Body of pancreas (tissue), 4 donors: ENCODE measurements at places on chromosomes 7 and 10. TPM values are rescaled to one million over a fixed set of nuclear protein-coding genes. Genes with fewer than 3 reads are reported as not detected.

The OR2A7 gene
- 4.9 TPM for total RNA-seq

The CALML3 gene
- not detected for total RNA-seq

The WDFY4 gene
- total RNA-seq = 0.66 TPM

The ZNF33A gene
- 20.4 TPM for total RNA-seq

The AKR1B15 gene
- 0.52 TPM for total RNA-seq

The VTI1A gene
- 28.3 TPM for total RNA-seq

The SORCS1 gene
- total RNA-seq = 6.0 TPM

DNA sequence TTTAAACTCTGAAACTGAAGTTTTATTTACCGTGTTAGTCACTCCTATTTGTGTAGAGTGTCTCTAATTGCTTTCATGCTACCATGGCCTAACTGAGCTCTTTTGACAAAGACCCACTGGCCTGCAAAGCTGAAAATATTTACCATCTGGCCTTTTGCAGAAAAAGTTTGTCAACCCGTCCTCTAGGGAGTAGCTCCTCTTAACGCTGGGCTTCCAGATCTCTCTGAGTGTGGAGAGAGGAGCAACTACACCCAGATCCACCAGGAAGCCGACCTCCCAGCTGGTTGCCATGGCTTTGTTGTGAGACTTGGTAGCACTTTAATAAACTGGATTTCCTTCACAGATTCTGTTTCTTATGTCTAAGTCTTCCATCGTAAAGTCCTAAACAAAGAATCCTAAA, 4.2 kb upstream of the C10orf71 start:
- no peaks in the 10 kb centered on the region for H3K27me3 ChIP-seq
- peaks cover 15% of the 10 kb centered on the region for H3K4me1 ChIP-seq
- H3K36me3 ChIP-seq = no peaks in the 10 kb centered on the region
- H3K4me3 ChIP-seq = no peak overlapping the region
- no peak overlapping the region for H3K27ac ChIP-seq

DNA sequence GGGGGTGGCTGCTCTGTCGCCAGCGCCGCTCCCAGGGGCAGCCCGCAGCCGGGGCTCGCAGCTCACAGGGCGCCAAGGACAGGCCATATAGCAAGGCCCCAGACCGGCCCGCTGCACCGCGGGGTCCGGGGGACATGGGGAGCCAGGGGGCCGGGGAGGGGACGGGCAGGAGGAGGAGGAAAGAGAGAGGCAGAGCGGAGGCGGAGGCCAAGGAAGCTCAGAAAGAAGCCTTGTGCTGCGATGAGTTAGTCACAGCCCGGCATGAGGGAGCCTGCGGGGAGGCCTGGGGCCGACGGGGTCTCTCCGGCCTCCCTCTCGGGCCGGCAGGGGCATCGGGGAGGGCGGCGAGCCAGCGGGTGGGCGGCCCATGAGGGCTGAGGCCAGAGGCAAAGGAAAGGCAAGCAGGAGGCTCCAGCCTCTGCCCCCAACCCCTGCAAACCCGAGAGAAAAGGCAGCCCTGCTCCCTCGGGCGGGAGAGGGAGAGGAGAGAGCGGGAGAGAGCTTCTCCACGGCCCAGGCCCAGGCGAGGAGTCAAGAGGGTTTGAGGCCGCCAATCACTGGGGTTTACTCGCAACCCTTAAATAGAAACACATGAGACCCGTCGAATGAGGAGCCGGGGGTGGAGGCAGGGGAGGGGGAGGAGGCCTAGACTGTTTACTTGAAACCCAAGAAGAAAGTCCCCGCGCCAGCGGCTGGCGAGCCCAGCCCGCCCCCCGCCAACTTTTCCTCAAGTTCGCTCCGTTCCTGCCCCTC, 167.9 kb downstream of the NEURL1 start:
- no peaks in the 10 kb centered on the region for H3K27me3 ChIP-seq
- no peak for DNase-seq

GRCh38 chr10:131931981-131932380, 31.2 kb downstream of the PPP2R2D start:
- H3K4me3 ChIP-seq = no peak overlapping the region
- H3K4me1 ChIP-seq = peaks cover 57% of the 10 kb centered on the region
- no peaks in the 10 kb centered on the region for H3K36me3 ChIP-seq
- no peak for DNase-seq

GRCh38 chr10:420154-421121, 269.0 kb downstream of the DIP2C start:
- H3K4me3 ChIP-seq = no peak overlapping the region
- H3K36me3 ChIP-seq = no peaks in the 10 kb centered on the region
- DNase-seq = no peak
- no peaks in the 10 kb centered on the region for H3K4me1 ChIP-seq

GRCh38 chr10:128263891-128264688, 137.9 kb upstream of the MKI67 start:
- DNase-seq = peak; percentile 72
- H3K27ac ChIP-seq = no peak overlapping the region
- no peak overlapping the region for H3K4me3 ChIP-seq
- H3K36me3 ChIP-seq = no peaks in the 10 kb centered on the region
- H3K4me1 ChIP-seq = no peaks in the 10 kb centered on the region
- H3K27me3 ChIP-seq = no peaks in the 10 kb centered on the region

- no peak overlapping the region for H3K27ac ChIP-seq
- H3K36me3 ChIP-seq = no peaks in the 10 kb centered on the region
- no peaks in the 10 kb centered on the region for H3K27me3 ChIP-seq
- H3K4me1 ChIP-seq = peaks cover 11% of the 10 kb centered on the region
- H3K4me3 ChIP-seq = no peak overlapping the region
- no peak for DNase-seq
These were observed 250.2 kb downstream of the ELFN1 start for GRCh38 chr7:1920266-1920681.

- H3K27me3 ChIP-seq = no peaks in the 10 kb centered on the region
- no peak overlapping the region for H3K4me3 ChIP-seq
- H3K27ac ChIP-seq = no peak overlapping the region
- H3K36me3 ChIP-seq = no peaks in the 10 kb centered on the region
- DNase-seq = no peak
These were observed 19.4 kb downstream of the LDB3 start for GRCh38 chr10:86687750-86688149.

- H3K36me3 ChIP-seq = no peaks in the 10 kb centered on the region
- no peak for DNase-seq
- H3K27me3 ChIP-seq = no peaks in the 10 kb centered on the region
- H3K4me3 ChIP-seq = no peak overlapping the region
- H3K27ac ChIP-seq = no peak overlapping the region
These were observed 84.9 kb upstream of the ZNF716 start for GRCh38 chr7:57364933-57365710.

GRCh38 chr10:93911866-93912265, 18.1 kb downstream of the SLC35G1 start:
- H3K4me3 ChIP-seq = no peak overlapping the region
- no peaks in the 10 kb centered on the region for H3K27me3 ChIP-seq
- peak overlapping the region; percentile 8 for H3K27ac ChIP-seq
- DNase-seq = no peak
- no peaks in the 10 kb centered on the region for H3K36me3 ChIP-seq
- H3K4me1 ChIP-seq = peaks cover 7% of the 10 kb centered on the region

- no peak for DNase-seq
- H3K27me3 ChIP-seq = no peaks in the 10 kb centered on the region
- H3K27ac ChIP-seq = peak overlapping the region; percentile 96
- no peaks in the 10 kb centered on the region for H3K36me3 ChIP-seq
These were observed 2.1 kb downstream of the CASP7 start for GRCh38 chr10:113681533-113682470.

GRCh38 chr7:149727899-149728476, 45.4 kb downstream of the ZNF467 start:
- H3K27ac ChIP-seq = no peak overlapping the region
- H3K27me3 ChIP-seq = no peaks in the 10 kb centered on the region
- no peak overlapping the region for H3K4me3 ChIP-seq
- H3K4me1 ChIP-seq = no peaks in the 10 kb centered on the region
- no peak for DNase-seq
- no peaks in the 10 kb centered on the region for H3K36me3 ChIP-seq

GRCh38 chr10:90136731-90137316, 435.4 kb downstream of the KIF20B start:
- H3K27me3 ChIP-seq = no peaks in the 10 kb centered on the region
- H3K4me3 ChIP-seq = no peak overlapping the region
- no peaks in the 10 kb centered on the region for H3K4me1 ChIP-seq
- H3K36me3 ChIP-seq = no peaks in the 10 kb centered on the region

DNA sequence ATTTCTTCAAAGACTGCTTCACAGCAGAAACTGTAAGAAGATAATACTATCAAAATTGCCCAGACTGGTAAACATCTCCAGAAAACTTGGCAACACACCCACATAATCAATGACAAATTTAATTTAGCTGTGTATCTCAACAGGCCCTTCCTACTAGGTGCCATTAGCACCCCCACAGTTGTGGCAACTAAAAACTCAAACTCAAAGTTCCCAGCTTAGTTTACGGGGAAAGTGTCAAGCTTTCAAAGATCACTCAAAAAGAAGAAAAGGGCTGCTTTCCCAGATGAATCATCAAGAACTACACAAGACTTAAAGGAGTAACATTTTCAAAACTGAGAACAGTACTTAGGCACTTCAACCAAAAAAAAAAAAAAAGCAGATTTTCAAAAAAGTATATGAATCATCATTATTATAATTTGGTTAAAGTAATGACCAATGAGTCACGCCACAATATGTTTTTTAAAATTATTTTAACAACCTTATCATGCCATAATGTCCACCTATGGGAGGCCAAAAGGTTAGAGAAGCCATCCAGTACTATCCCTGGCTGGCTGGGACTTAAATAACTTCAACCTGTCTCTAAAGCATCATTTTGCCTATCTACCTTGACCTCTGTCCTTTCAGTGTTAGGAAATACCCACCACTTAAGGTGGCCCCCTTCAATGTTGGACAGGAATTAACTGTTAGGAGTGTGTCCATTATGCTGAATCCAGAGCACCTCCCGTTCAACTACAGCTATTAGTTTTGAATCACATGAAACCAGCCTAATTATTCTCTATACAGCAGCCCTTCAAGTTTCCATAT, 90.8 kb downstream of the ZFAND4 start:
- no peak overlapping the region for H3K4me3 ChIP-seq
- DNase-seq = no peak
- no peaks in the 10 kb centered on the region for H3K27me3 ChIP-seq

GRCh38 chr10:113736576-113736975, 14.9 kb upstream of the PLEKHS1 start:
- no peaks in the 10 kb centered on the region for H3K27me3 ChIP-seq
- no peaks in the 10 kb centered on the region for H3K36me3 ChIP-seq
- H3K27ac ChIP-seq = peak overlapping the region; percentile 20
- no peak overlapping the region for H3K4me3 ChIP-seq
- no peak for DNase-seq
- peaks cover 31% of the 10 kb centered on the region for H3K4me1 ChIP-seq

DNA sequence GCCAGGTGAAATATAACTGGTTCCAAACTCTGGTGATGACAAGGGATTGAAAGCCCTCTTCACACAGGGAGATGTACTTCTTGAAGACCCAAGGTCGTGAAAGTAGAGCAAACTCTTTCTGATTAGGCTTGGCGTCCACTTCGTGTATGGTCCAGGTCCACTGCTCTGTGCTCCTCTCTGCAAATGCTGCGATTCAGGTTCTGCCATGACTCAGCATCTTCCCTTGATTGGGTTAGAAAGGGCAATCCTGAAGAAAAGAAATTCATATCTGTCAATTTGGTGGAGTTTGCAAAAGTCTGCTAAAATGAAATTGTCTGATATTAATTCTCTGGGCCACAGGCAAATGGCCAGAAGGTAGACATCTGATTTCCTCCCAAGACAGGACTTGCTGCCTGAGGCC, 431.4 kb downstream of the ACTR3B start:
- no peaks in the 10 kb centered on the region for H3K4me1 ChIP-seq
- H3K27me3 ChIP-seq = no peaks in the 10 kb centered on the region
- H3K4me3 ChIP-seq = no peak overlapping the region
- no peak for DNase-seq
- H3K36me3 ChIP-seq = no peaks in the 10 kb centered on the region
